ENCODE measurements at places on chromosomes 1 and 21.

GRCh38 chr1:172630056-172630818 lies 28.7 kb upstream of the FASLG start:
- no peak for DNase-seq

GRCh38 chr1:27650171-27650538 lies 15.2 kb upstream of the FGR start:
- DNase-seq = no peak

DNA sequence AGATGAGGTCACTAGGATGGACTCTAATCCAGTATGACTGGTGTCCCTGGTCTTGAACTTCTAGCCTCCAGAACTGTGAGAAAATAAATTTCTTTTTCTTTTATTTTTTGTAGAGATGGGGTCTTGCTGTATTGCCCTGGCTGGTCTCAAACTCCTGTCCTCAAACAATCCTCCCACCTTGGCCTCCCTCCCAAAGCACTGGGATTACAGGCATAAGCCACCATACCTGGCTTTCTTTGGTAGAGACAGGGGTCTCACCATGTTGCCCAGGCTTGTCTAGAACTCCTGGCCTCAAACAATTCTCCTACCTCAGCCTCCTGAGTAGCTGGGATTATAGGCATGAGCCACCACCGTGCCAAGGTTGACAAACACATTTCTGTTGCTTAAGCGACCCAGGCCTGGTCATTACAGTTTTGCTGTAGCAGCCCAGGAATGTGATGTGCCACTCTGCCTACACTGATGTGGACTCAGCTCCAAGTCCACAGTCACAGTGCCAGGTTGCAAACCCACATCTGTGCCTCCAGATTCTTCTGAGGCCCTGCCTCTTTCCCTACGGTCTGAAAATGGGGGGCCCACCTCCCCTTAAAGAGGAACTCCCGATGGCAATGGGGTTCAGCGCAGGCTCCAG lies 15.9 kb downstream of the PYCR2 start:
- no peak for DNase-seq

- DNase-seq = no peak
Observed at GRCh38 chr1:81690676-81691453, 109.9 kb upstream of the ADGRL2 start.

- no peak for DNase-seq
Observed at GRCh38 chr1:7574121-7575040, 196.7 kb upstream of the VAMP3 start.
